ENCODE measurements at places on chromosomes 3 and 15. TPM values are rescaled to one million over a fixed set of nuclear protein-coding genes. Genes with fewer than 3 reads are reported as not detected.

GRCh38 chr3:195823280-195823679 lies 11.6 kb upstream of the MUC4 start:
- DNase-seq, result no peak

Gene AHSG
- not detected for total RNA-seq

Gene KLHL40
- not detected for total RNA-seq

- no peak for DNase-seq
Measured at GRCh38 chr3:191624299-191624698, 163.3 kb downstream of the PYDC2 start.

- no peak for DNase-seq
Measured at GRCh38 chr3:128123156-128123537, 465 bp downstream of the RUVBL1 start.
